B cell (primary cell): ENCODE measurements at places on chromosomes 7 and 10. TPM values are rescaled to one million over a fixed set of nuclear protein-coding genes. Genes with fewer than 3 reads are reported as not detected.

ZNF735 gene
- total RNA-seq = not detected in 2 replicates

NEURL1 gene
- total RNA-seq = 0.30 and 0.46 TPM in 2 replicates

PTPRE gene
- 31.5 and 32.7 TPM in 2 replicates for total RNA-seq

MAD1L1 gene
- 106 and 110 TPM in 2 replicates for total RNA-seq

PPP1R17 gene
- 0.20 TPM in 1 of 2 replicates, not detected in the other for total RNA-seq

AMPH gene
- not detected in 2 replicates for total RNA-seq

BAMBI gene
- 0.22 and 0.84 TPM in 2 replicates for total RNA-seq

BLVRA gene
- 6.9 and 7.2 TPM in 2 replicates for total RNA-seq

FAM221A gene
- total RNA-seq = 10.7 and 10.8 TPM in 2 replicates

AZGP1 gene
- not detected in 2 replicates for total RNA-seq

SAP25 gene
- 46.3 and 51.7 TPM in 2 replicates for total RNA-seq

DNA sequence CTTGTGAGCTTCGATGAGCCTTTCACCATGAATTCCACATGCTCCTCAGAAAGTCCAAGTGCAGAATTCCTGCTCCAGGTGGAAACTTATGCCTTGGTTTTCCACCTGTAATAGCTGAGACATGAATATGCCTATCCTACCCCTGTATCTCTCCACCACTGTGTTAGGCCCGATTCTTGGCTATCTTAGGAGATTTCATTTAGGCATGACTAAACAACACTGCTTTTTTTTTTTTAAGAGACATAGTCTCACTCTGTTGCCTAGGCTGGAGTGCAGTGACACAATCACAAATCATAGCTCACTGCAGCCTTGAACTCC lies 57.2 kb downstream of the NCAPG2 start:
- H3K36me3 ChIP-seq = peaks cover 8% of the 10 kb centered on the region
- no peaks in the 10 kb centered on the region for H3K27me3 ChIP-seq
- H3K4me3 ChIP-seq = no peak overlapping the region

DNA sequence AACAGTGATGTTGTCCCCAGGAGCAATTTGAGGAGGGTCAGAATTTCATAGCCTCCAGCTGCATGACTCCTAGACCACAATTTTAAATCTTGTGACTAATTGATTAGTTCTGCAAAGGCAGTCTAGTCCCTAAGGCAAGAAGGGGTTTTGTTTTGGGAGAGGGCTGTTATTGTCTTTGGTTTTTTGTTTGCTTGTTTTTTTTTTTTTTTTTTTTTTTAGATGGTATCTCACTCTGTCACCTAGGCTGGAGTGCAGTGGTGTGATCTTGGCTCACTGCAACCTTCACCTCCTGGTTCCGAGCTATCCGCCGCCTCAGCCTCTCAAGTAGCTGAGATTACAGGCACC lies 117.0 kb downstream of the MARCHF5 start:
- no peaks in the 10 kb centered on the region for H3K36me3 ChIP-seq
- no peak overlapping the region for H3K4me3 ChIP-seq
- DNase-seq = no peak

- H3K4me3 ChIP-seq = no peak overlapping the region
- H3K27ac ChIP-seq = no peak overlapping the region
- no peak for DNase-seq
- H3K36me3 ChIP-seq = no peaks in the 10 kb centered on the region
- no peaks in the 10 kb centered on the region for H3K27me3 ChIP-seq
Observed at GRCh38 chr10:125337510-125337909, 177.1 kb upstream of the CTBP2 start.

GRCh38 chr7:159076333-159076732 lies 68.3 kb downstream of the VIPR2 start:
- no peaks in the 10 kb centered on the region for H3K4me1 ChIP-seq
- no peaks in the 10 kb centered on the region for H3K36me3 ChIP-seq
- no peak for DNase-seq
- no peak overlapping the region for H3K4me3 ChIP-seq
- no peak overlapping the region for H3K27ac ChIP-seq

GRCh38 chr7:16619979-16620408 lies 25.6 kb downstream of the ANKMY2 start:
- H3K36me3 ChIP-seq = peaks cover 19% of the 10 kb centered on the region
- no peak overlapping the region for H3K27ac ChIP-seq
- peak; percentile 33 for DNase-seq
- no peaks in the 10 kb centered on the region for H3K4me1 ChIP-seq

- H3K27me3 ChIP-seq = no peaks in the 10 kb centered on the region
- DNase-seq = peak; percentile 63
- no peak overlapping the region for H3K27ac ChIP-seq
- no peak overlapping the region for H3K4me3 ChIP-seq
Observed at GRCh38 chr10:61140765-61141392, 196.9 kb upstream of the RHOBTB1 start.

DNA sequence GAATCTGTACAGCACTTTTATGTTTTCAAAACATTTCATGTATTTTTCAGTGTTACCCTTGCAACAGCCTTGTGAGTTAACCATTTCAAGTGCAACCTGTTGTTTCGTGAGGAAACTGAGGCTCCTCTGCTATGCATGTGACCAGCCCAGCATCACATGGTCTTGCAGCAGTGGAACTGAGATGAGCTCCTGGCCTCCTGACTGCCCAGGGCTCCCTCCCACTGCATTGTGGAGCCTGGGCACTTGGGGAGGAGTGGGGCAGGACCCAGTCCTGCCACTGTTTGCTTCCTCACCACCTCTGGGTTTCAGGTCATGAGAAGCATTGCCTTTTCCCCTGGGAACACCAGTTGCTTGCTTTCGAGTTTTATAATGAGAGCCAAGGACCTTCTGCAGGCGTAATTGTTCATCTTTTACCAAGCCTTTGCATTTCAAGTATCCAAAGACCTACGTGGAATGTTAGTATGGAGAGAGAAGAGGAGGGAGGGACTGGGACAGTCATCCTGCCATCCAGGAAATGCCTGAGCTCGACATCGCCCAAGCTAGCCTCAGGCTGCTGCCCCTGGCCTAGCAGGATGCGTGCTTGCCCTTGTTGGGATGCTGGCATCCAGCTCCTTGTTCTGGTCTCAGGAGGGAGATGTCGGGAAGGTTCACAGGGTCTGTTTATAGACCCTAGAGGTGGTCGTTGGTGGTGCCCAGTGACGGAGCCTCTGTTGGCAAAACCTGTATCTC lies 32.3 kb upstream of the BHLHA15 start:
- DNase-seq = no peak
- no peaks in the 10 kb centered on the region for H3K27me3 ChIP-seq
- H3K4me1 ChIP-seq = no peaks in the 10 kb centered on the region
- H3K36me3 ChIP-seq = peaks cover 5% of the 10 kb centered on the region

- no peak for DNase-seq
- H3K36me3 ChIP-seq = no peaks in the 10 kb centered on the region
- H3K27me3 ChIP-seq = no peaks in the 10 kb centered on the region
- no peak overlapping the region for H3K4me3 ChIP-seq
- H3K27ac ChIP-seq = peak overlapping the region; percentile 92
Observed at GRCh38 chr10:62044566-62044965, 143.1 kb downstream of the ARID5B start.

- no peak overlapping the region for H3K27ac ChIP-seq
- no peak overlapping the region for H3K4me3 ChIP-seq
- H3K27me3 ChIP-seq = no peaks in the 10 kb centered on the region
- H3K4me1 ChIP-seq = peaks cover 4% of the 10 kb centered on the region
Observed at GRCh38 chr10:68606918-68607317, 46.8 kb downstream of the TET1 start.

- no peaks in the 10 kb centered on the region for H3K4me1 ChIP-seq
- H3K4me3 ChIP-seq = no peak overlapping the region
- H3K27ac ChIP-seq = no peak overlapping the region
- H3K36me3 ChIP-seq = no peaks in the 10 kb centered on the region
- H3K27me3 ChIP-seq = no peaks in the 10 kb centered on the region
- DNase-seq = no peak
Observed at GRCh38 chr7:20477067-20477466, 138.4 kb upstream of the ABCB5 start.

DNA sequence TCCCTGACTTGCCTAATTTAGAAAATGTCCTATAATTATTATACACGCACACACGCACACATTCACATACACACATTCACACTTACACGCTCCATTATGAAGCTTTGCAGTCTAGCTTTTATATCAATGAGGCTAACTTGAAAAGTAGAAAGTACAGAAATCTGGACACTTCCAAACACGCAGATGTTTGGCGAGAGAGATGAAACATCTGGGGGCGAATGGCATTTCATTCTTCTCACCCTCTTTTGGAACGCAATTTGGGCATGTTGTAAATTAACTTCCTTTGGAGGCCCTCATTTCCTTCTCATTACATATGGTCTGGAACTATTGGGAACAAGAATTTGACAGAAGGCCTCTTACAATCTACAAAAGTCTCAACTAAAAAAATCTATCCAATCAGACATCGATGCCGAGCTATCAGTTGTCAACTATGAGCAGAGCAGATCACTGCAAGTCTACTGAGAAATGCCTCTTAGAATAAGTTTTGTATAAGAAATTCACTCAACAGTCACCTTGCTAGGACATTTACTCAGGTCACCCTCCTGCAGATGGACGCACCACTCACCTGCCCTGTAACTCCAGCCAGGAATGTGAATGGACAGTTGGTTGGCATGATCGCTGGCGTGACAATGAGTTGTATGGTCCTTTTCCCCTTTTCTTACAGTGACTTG lies 115.2 kb upstream of the ADAM12 start:
- DNase-seq = no peak
- no peak overlapping the region for H3K27ac ChIP-seq
- H3K4me1 ChIP-seq = no peaks in the 10 kb centered on the region
- H3K4me3 ChIP-seq = no peak overlapping the region

- no peak overlapping the region for H3K27ac ChIP-seq
- no peak for DNase-seq
- peaks cover 8% of the 10 kb centered on the region for H3K4me1 ChIP-seq
- H3K27me3 ChIP-seq = no peaks in the 10 kb centered on the region
Observed at GRCh38 chr7:157662110-157662791, 325.4 kb downstream of the DNAJB6 start.

- H3K36me3 ChIP-seq = no peaks in the 10 kb centered on the region
- H3K27me3 ChIP-seq = no peaks in the 10 kb centered on the region
- H3K27ac ChIP-seq = no peak overlapping the region
- no peak overlapping the region for H3K4me3 ChIP-seq
- DNase-seq = no peak
Observed at GRCh38 chr7:128845987-128846386, 15.8 kb downstream of the FLNC start.

GRCh38 chr10:96857301-96858012 lies 25.4 kb downstream of the LCOR start:
- H3K27ac ChIP-seq = no peak overlapping the region
- no peaks in the 10 kb centered on the region for H3K27me3 ChIP-seq
- no peak for DNase-seq
- peaks cover 45% of the 10 kb centered on the region for H3K4me1 ChIP-seq
- no peaks in the 10 kb centered on the region for H3K36me3 ChIP-seq

DNA sequence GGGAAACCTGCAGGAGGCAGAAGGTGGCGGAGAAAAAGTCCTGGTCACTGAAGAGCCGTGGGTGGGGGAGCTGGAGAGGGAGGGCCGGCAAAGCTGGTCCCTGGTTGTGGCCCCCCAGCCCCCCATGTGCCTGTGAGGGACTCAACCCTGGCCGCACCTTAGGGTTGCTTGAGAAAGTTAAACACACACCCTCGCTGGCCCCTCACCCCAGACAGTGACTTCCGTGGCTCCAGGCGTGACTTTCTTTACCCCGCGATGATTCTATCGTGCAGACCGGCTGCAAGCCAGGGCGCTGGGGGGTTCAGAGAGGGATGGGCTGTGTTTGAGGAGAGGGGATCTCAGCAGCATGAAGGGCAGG lies 447.6 kb upstream of the FOXK1 start:
- no peak overlapping the region for H3K27ac ChIP-seq
- no peak overlapping the region for H3K4me3 ChIP-seq
- no peaks in the 10 kb centered on the region for H3K27me3 ChIP-seq
- no peaks in the 10 kb centered on the region for H3K4me1 ChIP-seq
